ENCODE measurements at places on chromosomes 7 and 10.

- DNase-seq: peak; percentile 22
These were observed 233.2 kb downstream of the SORCS1 start for GRCh38 chr10:106931159-106931852.

DNA sequence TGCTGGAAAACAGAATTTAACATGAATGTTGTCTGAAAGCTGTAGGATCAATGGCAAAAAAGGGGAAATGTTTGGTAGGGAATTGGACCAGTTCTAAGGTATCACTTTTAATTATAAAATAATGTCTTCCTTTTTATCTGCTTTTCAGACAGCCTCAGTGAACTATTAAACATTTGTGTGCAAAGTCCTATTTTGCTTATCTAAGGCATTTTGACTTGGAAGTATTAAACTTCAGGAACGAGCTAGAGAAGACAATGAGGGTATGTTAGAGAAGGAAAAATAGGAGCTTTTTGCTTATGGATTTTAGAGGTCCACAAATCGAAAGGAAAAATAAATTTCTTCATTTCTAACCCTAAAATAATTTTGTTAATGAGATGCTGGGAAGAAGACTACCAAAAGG lies 63.3 kb downstream of the PODXL start:
- no peak for DNase-seq

- DNase-seq: no peak
These were observed 568 bp downstream of the PRSS2 start for GRCh38 chr7:142771353-142771723.

DNA sequence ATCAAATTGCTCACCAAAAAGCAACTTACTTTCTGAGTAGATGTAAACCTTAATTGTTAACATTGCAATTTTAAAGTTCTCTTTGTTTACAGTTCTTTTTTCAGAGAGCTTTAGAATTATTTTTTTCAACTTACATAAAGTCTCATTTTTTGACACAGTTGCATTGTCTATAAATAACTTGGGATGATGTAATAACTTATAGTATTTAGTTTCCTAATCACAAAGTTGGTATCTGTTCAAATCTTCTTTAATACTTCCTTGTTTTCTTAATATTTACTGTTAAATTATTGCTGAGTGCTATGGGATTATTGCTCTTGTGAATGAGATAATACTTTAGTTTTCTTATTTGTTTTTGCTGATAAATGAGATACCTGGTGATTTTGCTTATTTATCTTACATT lies 18.9 kb upstream of the SUV39H2 start:
- no peak for DNase-seq

GRCh38 chr7:85776691-85777345 lies 590.0 kb upstream of the SEMA3D start:
- DNase-seq: peak; percentile 34

DNA sequence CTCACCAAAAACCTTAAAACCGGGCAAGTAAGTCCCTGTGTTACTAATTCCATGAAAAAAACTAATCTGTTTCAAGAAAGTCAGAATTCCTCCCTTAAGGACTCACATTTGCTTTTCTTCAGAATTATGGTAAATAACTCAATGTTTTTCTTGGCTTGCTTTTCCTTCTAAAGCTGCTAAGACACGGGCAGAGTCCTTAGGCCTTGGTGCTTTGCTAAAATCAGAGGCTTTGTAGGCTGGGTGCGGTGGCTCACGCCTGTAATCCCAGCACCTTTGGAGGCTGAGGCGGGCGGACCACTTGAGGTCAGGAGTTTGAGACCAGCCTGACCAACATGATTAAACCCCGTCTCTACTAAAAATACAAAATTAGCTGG lies 32.0 kb downstream of the GNA12 start:
- DNase-seq: no peak

DNA sequence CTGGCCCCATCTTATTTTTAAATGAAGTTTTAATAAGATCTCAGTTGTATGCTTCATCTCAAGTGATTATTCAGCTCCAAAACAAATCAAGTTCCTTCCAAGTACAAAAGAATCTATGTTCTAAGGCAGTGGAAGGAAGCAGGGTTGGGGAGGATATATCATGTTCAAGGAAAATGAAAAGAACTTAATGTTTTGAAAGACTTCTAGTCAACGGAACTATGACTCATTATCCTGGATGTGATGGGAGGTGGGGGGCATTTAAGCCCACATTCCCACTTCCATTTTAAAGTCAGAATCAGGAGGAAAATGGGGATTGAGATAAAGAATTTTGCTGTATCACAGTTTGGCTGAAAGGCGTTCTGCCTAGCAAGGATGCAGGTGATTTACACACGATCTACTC lies 59.4 kb downstream of the FANK1 start:
- no peak for DNase-seq

DNA sequence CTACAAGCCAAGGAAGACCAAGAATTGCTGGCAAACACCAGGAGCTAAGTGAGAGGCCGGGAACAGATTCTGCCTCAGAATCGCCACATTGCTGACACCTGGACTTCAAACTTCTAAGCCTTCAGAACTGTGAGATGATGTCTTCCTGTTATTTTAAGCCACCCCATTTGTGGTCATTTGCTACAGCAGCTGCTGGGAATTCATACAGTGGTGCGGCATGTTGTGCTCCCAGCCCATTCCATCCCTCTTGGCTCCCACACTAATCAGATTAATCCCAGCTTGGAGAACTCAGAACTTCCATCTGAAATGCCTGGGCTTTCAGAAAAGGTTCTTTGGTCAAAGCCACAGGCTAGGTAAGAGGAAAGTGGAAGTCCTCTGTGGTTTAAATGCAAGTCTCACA lies 24.9 kb downstream of the TCAF1 start:
- peak; percentile 77 for DNase-seq

GRCh38 chr7:141866974-141867373 lies 25.7 kb upstream of the PRSS37 start:
- no peak for DNase-seq

- DNase-seq: no peak
These were observed 80.4 kb upstream of the MGMT start for GRCh38 chr10:129386415-129387257.

GRCh38 chr7:41052736-41053135 lies 650.2 kb downstream of the INHBA start:
- DNase-seq: no peak

GRCh38 chr7:36760856-36761762 lies 36.8 kb upstream of the AOAH start:
- no peak for DNase-seq

DNA sequence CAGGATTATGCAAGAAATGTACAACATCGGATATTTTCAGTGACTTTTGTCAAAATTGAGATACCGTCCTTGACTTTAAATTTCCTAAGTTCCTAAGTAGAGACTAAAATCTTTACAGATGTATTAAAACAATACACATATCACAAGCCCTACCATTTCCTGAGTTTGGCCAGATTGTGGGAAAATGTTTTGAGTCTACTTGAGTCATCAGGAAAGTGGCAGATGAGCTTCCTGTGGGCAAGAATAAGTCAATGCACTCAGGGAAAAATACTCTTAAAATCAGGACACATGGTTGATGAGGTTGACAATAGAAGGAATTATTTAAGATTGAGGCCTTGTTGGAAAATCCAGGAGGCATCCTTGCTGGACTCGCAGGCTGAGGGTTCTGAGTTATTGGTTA lies 162.5 kb downstream of the SNX10 start:
- DNase-seq: no peak

DNA sequence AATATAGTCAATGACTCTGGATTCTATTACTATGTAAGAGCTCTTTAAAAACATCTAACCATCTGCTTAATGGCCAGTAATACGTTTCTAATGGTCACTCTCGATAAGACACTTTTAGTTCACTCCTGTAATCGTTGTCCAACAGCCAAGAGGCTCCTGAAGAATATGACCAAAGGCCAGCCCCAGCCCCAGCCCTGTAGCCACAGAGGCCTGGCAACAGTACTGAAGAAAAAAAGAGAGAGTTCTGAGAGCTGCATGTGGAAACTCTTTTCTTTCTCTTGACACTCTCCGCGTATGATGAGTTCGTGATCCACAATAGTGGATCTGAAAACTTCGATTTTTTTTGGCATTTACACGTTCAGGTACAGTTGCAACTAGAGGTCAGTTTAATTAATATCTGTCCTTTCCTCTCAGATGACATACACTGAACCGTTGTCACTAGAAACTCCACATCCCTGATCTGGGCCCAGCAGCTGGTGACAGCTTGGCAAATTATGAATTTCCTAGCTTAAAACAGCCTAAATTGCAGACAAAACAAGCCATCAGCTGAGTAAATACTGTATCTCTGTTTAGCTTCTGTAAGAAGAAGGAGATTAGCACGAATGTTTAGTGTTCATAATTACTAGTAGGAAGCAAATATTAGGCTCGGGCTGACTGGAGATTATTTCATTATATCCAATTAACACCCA lies 456.7 kb downstream of the LRMDA start:
- DNase-seq: peak; percentile 27

DNA sequence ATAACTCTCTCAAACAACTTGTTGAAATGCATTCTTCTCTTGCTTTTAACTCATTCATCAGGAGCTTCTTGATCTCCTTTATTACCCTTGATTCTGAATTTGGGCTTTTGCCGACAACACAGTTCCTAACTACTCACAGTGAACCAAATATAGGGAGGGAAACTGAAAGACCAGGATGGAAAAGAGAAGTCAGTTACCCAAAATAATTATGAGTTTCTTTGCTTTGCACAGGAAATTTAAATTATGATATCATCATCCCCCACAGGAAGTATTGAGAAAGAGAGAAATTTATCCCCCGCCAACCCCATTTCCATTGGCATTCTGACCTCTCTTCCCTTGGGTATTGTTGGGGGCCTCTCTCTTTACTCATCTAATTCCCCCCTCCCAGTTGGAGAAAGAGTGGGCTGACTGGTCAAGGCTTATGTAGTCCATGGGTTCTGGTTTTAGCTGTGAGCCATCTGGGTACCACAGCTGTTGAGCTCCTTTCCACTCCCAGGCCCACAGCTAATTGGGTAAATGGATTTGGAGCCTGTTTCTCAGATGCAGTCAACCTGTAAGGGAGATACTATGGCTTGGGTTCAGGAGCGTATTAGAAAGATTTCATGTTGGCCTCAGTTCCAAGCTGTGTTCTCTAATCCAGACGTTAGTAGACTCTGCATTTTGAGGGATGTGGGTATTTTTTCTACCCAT lies 109.0 kb downstream of the FZD1 start:
- no peak for DNase-seq

DNA sequence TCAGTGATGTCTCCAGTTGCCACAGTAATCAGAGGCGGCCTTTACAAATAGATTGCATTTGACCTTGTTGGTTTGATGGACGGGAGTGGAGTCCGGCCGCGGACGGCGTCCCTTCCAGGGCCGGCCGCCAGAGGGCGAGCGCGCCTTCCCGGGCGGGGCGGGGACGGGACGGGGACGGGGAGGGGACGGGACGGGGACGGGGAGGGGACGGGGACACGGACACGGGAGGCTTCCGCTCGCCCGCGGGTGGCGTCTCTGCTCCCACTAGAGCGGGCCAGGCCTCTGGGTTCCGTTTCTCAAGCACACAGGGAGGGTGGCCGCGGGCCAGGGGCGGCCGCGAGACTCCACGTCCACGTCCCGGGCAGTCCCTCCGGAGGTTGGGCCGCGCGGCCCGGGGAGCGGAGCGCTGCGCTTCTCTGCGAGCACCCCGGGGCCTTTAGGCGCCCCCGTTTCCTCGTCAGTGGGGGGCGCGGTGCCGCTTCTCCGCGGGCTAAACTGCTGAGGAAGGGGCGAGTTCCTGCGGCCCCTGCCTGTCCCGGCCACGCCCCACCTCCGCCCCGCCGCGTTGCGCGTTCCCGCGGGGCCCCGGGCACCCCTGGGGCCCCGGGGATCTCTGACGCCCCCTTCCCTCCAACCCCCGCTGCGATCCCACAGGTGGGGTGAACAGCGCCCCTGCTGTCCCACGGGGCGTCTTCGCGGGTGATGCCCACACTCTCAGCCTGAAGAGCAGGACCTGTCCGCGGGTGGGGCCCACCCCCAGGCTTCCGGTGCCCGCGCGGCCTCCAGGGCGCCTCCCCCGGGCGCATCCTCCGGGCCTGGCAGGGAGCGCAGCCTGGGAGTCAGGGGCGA lies 84.2 kb upstream of the MKI67 start:
- peak; percentile 71 for DNase-seq

DNA sequence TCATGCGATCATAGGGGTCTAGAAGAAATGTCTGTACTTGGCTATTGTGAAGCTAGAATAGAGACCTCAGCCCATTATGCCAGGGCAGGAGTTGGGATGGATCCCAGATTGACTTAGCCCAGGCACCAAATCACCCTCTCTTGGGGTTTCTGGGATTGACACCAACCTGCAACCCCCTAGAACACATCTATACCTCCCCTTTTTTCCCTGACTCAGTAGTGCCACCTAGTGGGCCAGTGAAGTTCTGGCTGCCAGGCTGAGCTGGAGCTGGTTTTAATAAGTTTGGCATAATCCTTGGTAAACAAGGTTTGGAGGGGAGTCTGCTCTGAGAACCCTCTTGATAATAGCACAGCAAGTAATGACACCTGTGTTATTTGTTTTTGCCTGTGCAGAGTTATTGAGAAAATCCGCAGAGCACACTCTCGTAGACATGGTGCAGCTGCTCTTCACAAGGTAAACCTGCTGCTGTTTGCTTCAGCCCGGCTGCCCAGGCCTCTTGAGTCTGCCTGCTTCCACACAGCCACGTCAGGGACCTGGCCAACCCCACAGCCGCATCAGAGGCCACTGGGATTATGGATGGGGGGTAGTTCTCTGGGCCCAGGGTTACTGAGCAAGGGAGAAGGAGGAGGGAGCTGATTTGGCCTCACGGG lies 43.3 kb upstream of the NFKB2 start:
- DNase-seq: peak; percentile 87

- peak; percentile 87 for DNase-seq
These were observed 41.1 kb upstream of the STMP1 start for GRCh38 chr7:135620980-135621850.

DNA sequence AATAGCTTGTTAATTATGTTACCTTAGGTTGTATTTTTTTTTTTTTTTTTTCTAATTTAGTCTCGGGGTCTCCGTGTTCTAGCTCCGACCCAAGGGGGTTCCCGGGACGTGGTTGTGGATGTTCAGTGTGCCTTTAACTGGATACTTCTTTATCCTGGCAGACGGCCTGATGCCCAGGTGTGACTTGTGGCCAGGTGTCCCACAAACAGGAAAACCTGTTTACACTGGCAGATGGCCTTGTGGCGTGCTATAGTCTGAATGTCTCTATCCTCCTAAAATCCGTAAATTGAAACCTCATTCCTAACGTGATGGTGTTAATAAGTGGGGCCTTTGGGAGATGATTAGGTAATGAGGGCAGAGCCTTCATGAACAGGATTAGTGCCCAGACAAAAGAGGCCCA lies 546.4 kb upstream of the C7orf33 start:
- DNase-seq: no peak

GRCh38 chr7:137920637-137921399 lies 74.0 kb upstream of the DGKI start:
- no peak for DNase-seq

- no peak for DNase-seq
These were observed 658.2 kb downstream of the GATA3 start for GRCh38 chr10:8712656-8713055.

GRCh38 chr10:130902929-130903328 lies 408.6 kb downstream of the TCERG1L start:
- DNase-seq: no peak
